Bone marrow (tissue), 2 donors: ENCODE measurements at places on chromosomes 1 and 21.

- DNase-seq: no peak
These were observed 300.3 kb downstream of the TTLL7 start for GRCh38 chr1:83698644-83699043.

GRCh38 chr1:145845144-145845513 lies 301 bp upstream of the NUDT17 start:
- no peak for DNase-seq

- DNase-seq: no peak
These were observed 4.9 kb upstream of the CAPN2 start for GRCh38 chr1:223707256-223708000.

DNA sequence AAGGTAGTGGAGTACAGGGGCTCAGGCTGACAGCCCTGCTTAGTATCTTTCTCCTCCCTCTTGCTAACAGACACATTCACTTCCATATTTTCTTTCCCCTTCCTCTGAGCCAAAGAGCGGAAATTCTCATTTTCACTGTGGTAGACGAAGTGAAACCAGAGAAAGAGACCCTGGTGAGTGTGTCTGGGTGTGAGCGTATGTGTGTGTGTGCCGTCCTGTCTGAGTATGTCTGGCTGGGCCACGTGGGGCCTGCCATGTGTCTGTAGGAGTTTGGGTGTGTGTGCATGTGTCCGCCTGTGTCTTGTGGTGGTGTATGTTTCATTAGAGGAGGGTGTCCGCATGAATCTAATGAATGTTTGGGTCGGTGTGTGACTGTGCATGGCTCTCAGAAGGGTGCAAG lies 1.7 kb downstream of the COL8A2 start:
- DNase-seq: peak; percentile 38

- DNase-seq: no peak
These were observed 44.6 kb downstream of the PDPN start for GRCh38 chr1:13628218-13628617.

DNA sequence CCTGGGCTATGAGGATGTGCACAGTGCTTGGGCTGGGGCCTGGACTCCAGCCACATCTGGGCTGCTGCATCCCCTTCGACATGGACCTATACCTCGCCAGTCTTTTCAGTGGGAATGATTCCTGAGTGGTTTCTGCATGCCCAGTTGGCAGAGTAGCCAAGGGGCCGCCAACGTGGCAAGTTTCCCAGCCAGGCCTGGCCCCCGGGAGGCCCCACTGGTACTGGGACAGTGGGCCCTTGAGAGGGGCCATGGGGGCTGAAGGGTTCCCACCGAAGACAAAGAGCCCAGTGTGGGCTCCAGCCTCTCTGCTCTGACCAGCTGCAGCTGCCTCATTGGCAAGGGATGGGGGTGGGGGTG lies 15.4 kb downstream of the RAP1GAP start:
- no peak for DNase-seq

GRCh38 chr1:147549526-147549925 lies 8.2 kb downstream of the BCL9 start:
- DNase-seq: no peak

- no peak for DNase-seq
These were observed 6.2 kb downstream of the FNDC5 start for GRCh38 chr1:32864375-32865019.

DNA sequence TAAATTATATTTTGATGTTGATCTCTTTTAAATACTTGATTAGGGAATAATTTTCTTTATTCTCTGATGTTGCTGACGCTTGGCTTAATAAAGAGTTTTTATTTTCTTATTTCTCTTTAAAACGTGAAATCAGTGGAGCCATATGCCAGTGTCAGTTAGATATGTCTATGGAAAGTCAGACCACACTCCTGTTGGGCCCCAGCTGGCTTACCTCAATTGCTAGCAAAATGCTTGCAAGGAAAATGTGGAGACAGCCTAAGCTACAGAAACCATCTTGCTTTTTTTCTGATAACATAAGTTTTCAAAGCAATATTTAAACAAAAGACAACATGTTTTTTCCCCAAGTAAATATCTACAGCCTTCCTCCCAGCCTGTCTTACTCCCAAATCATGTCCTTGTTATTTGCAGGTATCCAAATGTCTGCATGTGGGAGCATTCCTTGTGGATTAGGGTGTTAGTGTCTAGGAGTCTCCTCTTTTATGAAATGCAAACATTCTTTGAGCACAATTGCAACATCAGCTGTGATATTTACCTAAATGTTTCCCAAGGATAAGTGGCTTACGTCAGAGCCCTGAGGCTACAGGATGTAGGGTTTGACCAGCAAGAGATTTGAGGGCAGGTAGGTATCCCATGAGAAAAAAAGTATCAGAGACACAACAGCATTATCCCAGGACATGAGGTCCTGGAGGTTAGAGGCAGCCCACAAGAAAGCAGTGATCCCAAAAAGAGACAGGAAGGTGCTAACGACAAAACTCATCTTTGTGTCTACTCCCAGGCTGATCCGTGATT lies 117.2 kb upstream of the KCNJ15 start:
- no peak for DNase-seq

GRCh38 chr1:66890621-66891020 lies 34.0 kb downstream of the DNAI4 start:
- DNase-seq: no peak

- DNase-seq: no peak
These were observed 26.4 kb downstream of the OPTC start for GRCh38 chr1:203520315-203520714.

- peak; percentile 72 for DNase-seq
These were observed at the start of gene CAPZA1 for GRCh38 chr1:112619518-112620376. TSS of gene CAPZA1 (plus strand) at chr1:112619832. CDS start at chr1:112619845, 13 bp downstream.

DNA sequence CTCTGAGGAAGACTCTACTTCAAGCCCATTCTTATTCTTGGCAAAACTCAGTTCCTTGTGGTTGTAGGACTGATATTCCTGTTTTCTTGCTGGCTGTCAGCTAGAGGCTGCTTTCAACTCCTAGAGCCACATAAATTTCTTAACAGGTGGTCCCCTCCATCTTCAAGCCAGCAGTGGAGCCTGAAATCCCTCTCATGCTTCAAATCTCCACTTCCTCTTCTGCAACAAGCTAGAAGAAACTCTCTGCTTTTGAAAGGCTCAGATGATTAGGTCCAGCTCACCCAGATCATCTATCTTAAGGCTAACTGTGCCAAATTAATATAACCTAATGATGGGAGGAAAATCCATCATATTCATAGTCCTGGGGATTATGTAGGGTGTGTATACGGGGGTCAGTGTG lies 43.2 kb upstream of the CD34 start:
- no peak for DNase-seq

DNA sequence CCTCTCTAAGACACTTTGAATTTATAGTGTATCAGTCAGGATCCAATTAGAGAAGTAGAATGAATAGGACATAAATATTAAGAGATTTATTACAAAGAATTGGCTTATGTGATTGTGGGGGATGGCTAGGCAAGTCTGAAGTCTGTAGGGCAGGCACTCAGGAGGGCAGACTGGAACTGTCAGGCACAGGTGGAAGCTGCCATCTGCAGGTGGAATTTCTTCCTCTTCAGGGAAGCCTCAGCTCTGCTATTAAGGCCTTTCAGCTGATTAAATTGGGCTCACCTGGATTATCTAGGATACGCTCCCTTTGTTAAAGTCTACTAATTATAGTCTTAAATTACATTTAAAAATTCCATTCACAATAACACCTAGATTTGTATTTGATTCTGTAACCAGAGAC lies 92.0 kb upstream of the HAO2 start:
- DNase-seq: no peak

DNA sequence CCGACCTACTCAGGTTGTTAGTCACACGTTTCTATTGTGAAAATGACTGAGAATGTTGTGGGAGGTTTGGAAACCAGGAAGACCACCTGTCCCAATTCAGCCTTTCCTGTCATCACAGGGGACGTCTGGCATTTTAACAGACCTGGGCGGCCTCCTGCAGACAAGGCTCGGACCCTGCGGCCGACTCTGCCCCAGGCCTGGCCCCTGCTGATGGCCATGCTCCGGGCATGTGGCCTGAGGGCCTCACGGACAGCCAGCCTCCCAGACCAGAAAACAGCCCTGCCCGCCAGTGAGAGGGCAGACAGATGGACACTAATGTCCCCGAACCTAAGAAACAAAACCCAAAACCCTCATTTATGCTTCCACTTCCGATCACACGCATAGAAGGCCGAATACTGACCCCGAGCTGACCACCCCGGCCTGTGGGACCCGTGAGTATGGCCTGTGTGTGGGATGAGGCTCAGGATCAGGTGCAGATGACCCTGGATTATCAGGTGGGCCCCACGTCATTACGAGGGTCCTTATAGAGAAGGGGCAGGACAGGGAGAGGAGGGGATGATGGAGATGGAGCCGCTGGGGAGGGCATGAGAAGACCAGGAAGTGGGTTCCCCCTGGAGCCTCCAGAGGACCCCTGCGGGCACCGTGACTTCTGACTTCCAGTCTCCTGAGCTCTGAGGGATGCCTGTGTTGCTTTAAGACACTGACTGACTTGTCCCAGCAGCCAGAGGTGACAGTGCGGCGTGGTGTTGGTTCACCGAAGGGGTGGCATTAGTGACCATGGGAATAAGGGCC lies 9.6 kb downstream of the COL18A1 start:
- DNase-seq: no peak

GRCh38 chr1:178868706-178869105 lies 2.2 kb downstream of the ANGPTL1 start:
- DNase-seq: no peak

DNA sequence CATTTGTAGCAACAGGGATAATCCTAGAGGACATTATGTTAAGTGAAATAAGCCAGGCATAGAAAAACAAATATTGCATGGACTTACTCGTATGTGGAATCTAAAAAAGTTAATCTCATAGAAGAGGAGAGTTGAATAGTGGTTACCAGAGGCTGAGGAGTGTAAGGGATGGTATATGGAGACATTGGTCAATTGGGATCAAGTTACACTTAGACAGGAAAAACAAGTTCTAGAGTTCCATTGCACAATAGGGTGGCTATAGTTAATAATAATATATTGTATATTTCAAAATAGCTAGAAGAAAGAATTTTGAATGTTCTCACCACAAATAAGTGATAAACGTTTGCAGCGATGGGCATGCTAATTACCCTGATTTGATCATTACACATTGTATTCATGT lies 354.6 kb downstream of the SEC16B start:
- no peak for DNase-seq

DNA sequence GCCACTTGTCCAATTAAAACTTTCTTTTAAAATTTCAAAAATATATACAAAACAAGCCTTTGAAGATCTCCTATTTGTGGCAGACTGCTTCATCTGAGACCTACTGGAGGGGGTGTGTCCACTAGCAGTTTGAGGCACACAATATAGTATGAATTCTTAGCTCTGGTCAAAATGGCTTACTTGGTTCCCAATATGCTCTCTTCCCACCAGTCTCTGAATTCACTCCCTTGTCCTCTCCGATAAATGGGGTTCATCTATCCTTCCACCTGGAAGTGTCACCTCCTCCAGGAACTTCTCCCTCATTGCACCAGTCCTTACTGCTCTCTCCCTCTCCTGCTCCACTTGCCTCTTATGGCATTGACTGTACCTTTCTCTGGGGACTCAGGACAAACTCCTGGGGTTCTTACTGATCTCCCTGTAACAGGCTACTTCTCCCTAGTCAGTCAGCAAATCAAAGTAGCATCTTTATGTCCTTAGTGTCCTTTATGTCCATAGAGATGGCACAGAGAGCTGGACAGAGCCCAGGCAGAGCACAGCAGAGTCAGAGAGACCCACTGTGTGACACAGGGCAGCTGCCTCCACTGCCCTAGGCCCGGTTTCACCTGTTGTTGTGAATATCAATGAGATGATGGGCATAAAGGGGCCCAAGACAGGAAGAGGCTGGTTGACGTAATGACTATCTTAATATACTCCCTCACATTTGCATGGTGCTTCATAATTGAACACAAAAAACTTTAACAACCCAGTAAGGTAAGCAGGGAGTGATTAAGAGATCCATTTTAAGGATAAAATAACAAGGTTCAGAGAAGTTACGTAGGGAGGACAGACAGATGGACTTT lies 3.6 kb downstream of the ASAP3 start:
- no peak for DNase-seq

GRCh38 chr1:56135864-56136147 lies 443.6 kb downstream of the PLPP3 start:
- no peak for DNase-seq

GRCh38 chr1:198042168-198042567 lies 114.6 kb upstream of the NEK7 start:
- DNase-seq: no peak

- DNase-seq: no peak
These were observed 137.8 kb downstream of the GREM2 start for GRCh38 chr1:240474133-240474614.

- DNase-seq: no peak
These were observed 160.9 kb upstream of the UBE2U start for GRCh38 chr1:64042331-64043100.

- DNase-seq: no peak
These were observed 2.9 kb downstream of the ADAMTS1 start for GRCh38 chr21:26842300-26842699.

DNA sequence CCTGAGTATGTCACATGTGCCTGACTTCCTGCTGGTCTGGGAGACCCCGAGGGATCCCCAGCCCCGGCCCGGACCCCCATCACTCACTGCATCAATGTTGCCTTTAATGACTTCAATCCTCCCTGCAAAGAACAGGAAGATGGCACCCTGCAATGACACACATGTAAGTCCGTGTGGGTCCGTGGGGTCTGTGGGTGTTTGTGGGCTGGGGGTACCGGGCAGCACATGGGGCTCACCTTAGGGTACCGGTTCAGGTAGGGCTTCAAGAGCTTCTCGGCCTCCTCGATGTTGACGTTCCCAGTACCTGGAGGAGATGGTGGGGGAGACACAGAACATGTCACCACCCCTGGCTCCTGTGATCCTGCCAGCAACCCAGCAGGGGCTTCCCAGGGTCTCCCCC lies 28.1 kb downstream of the TTC39A start:
- no peak for DNase-seq

- DNase-seq: peak; percentile 2
These were observed 101.2 kb upstream of the COL6A1 start for GRCh38 chr21:45880097-45881068.

DNA sequence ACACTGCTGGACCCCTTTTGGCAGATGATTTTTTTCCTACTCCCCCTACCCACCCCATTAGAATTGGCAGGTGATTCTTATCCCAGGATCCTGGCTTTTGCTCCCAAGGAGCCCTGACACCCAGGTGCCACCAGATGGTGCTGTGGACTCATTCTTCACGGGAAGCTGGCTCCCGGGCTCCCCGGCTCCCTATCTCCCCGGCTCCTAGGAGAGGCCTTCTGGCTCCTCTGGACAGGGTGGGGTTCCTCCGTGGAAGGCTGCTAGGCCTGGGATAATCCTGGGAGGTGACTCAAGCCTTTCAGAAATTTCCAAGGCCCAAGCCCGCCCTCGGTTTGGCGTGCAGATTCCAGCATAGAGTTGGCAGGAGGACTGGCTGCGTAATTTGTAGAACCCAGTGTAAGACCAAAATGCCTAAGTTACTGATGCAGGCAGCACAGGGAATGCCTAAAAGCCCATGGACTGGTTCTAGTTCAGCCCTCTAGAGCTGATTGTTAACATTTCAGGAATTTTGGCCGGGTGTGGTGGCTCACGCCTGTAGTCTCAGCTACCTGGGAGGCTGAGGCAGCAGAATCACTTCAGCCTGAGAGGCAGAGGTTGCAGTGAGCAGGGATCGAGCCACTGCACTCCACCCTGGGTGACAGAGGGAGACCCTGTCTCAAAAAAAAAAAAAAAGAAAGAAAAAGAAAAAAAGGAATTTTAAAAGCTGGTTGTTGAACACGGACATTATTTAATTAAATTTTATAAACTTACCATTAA lies 6.8 kb upstream of the BSDC1 start:
- DNase-seq: peak; percentile 27
